ENCODE measurements at places on chromosomes 5 and 9.

DNA sequence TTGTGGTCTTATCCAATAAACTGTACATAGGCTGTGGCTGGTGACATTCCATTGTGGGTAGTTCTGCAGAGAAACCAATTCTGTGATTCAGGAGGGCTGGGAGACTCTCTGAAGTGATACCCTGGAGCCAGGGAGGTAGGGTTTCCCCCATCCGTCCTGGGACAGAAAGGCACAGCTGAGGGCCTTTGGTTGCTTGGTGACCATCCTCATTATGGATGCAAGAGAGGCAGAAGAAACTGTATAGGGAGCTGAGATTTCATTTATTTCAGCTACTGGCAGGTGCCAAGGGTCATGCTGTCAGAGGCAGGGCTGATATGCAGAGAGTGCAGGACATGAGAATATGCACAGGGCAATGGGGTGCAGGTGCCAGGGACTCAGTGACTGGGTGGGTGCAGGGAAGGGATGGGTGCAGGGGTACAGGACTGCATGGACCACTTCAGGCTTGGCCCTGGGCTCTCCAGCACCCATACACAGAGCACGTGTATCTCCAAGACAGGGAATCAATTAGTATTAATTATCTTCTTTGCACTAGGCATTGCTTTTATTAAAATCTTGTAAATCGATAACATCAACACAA, 236.5 kb downstream of the ICE1 start:
- DNase-seq, result no peak

DNA sequence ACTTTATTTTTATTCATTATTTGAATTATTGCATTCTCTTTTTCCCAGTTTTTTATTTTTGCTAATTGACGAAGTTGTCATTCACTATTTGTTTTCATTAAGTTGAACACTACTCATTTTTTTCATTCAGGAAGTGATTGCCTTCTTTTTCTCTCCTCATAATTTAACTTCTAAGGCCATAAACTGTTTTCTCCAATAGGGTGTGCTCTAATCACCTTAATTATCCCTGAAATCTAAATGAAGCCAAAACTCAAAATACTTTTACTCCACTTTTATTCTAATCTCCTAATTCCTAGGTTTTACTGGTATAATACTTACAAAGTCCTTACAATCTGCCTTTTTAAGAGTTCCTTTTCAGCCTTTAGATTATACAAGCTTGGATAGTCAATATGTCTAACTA, 2.9 kb upstream of the OR13C2 start:
- no peak for DNase-seq

- no peak for DNase-seq
Observed at GRCh38 chr5:82246960-82247574, 31.1 kb downstream of the RPS23 start.

- DNase-seq, result no peak
Observed at GRCh38 chr9:123246534-123246933, 21.9 kb downstream of the STRBP start.

- no peak for DNase-seq
Observed at GRCh38 chr5:127311349-127311748, 20.8 kb downstream of the MEGF10 start.

DNA sequence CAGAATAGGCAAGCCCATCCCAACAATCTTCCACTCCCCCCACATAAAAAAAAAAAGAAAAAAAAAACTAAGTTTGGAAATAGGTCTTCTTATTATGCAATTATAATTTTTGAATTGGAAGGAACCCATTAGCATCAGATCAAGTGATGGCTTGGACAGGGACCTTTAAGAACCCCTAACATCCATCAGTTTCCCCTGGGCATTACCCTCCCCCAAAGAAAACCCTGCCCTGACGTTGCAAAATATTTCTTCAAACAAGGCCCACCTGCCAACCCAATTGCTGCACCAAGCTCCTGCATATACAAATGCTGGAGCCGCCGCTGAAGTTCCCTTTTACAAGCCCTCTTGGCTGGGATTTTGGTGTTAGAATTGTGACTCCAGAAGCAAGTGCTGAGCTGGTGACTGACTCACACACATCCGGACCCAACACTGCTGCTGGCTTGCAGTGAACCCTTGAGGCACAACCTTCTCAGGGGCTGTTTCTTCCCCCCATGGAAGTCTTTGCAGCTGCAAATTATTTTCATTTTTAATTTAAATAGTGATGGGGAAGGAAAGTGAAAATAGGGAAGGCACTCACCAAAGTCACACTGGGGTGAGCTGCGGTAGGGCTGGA, 56.1 kb upstream of the AFAP1L1 start:
- DNase-seq, result no peak

DNA sequence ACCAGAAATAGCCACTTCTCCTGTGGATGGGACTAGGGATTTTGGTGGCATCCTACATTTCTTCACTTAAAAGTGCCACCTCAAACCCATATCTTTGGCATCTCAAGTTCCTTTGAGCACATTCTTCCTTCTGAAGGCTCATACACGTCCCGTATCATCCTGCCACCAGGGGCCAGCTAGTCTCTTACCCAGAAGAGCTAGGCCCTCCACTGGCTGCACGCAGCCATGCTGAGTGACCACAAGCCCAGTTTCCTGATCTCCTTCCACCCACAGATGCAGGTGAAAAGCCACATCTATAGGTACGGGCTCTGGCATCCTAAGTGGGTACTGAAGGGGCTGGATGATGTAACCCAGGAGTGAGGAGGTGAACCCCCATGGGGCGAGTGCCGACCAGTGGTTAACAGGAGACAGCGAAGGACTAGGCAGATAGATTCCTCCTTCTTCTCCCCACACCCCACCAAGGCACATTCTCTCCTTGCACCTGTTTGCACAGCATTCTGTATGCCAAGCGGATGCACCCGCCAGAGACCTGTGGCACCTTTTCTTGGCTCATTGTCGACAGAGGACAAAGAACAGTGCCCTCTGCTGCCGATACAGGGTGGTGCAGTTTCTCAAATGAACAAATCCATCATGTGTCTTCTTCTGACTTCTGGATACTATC, 14.4 kb upstream of the SCGB3A1 start:
- no peak for DNase-seq

DNA sequence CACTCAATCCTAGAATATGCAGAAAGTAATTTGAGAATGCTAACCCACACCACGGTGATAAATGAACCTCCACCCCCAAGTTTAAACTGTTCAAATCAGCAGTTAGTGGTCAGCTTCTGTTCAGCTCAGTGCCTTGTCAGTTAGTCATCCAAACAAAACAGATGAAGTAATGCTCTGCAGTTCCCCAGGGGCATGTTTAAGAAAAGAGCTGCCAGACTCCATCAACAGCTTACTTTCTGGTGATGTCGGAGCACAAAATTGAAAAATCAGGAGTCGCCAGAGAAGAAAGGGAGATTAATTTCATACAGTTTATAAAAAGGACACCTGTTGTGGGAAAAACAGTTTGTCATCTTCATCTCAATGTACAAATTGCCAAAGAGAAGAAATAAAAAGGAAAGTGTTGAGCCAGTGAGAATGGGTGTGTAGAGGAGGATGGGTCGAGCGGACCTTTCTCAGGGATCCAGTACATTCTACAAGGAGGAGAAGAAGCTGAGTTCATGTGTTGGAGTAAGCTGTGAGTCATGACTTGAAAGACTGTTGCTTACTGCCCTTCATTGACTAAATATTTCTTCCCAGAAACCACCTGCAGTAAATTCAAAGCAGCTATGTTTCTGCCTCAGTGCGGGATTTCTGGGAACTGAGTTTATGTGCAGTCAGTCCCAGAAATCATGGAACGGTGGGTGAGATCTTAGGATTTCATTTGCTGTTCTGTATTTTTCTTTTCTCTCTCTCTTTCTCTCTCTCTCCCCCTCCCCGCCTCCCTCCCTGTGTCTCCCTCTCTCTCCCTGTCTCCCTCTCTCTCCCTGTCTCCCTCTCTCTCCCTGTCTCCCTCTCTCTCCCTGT, 13.7 kb downstream of the TRIO start:
- peak; percentile 22 for DNase-seq

DNA sequence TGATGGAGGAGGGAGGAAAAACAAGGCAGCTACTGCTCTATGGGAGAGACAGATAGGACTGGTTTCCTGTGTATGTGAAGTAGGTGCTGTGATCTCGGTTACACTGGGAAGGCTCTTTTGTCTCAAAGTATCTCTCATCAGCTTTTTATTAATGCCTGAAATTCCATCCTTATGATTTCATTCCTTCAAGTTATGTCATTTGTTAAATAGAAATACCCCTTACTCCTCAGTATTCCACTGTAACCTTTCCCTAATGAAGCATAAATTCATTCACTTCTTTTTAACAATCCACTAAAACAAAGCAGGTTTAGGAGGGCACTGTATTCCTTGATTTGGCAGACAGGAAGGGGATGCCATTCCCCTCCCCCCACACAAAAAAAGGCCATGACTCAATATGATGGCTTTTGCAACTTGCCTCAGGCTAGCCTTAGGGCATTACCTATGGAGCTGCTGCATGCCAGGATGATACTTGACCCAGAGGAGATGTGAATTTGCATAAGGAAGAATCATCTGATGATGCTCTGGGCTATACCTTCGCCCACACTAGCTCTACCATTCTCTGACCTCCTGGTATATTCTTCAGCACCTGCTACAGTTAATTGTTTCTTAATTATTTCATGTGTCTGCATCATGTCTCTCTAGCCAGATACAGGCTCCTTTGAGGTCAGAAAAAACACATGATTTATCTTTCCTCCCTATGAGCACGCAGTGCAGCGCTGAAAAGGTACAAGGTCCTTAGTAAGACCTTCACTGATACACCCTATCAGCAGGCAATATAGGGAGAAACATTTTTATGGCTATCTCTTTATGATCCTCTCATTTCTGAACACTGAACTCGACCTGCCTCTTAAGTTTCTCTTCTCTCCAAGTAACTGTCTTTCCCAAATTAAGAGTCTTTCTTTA, 26.3 kb downstream of the NR3C1 start:
- no peak for DNase-seq

DNA sequence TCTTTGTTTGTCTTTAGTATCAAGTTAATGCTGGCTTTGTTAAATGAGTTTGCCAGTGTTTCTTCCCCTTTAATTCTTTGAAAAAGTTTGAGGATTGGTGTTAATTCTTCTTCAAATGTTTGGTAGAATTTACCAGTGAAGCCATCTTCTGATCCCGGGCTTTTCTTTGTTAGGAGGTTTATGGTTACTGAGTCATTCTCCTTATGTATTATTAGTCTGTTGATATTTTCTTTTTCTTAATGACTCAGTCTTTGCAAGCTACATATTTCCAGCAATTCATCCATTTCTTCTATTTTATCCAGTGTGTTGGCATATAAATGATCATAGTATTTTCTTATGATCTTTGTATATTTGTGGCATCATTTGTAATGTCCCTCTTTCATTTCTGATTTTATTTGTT, 74.5 kb upstream of the SPINK5 start:
- DNase-seq, result no peak

GRCh38 chr9:26459959-26460358, 432.6 kb downstream of the CAAP1 start:
- DNase-seq, result no peak

DNA sequence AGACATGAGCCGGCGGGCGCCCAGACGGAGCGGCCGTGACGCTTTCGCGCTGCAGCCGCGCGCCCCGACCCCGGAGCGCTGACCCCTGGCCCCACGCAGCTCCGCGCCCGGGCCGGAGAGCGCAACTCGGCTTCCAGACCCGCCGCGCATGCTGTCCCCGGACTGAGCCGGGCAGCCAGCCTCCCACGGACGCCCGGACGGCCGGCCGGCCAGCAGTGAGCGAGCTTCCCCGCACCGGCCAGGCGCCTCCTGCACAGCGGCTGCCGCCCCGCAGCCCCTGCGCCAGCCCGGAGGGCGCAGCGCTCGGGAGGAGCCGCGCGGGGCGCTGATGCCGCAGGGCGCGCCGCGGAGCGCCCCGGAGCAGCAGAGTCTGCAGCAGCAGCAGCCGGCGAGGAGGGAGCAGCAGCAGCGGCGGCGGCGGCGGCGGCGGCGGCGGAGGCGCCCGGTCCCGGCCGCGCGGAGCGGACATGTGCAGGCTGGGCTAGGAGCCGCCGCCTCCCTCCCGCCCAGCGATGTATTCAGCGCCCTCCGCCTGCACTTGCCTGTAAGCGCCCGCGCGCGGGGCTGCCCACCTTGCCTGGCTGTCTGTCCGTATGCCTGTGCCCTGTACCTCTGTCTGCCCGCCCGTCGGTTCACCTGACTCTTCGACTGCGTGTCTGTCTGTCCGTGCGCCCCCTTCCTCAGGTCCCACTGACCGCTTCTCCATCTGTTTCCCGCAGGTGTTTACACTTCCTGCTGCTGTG, 412 bp downstream of the FGF18 start:
- no peak for DNase-seq

DNA sequence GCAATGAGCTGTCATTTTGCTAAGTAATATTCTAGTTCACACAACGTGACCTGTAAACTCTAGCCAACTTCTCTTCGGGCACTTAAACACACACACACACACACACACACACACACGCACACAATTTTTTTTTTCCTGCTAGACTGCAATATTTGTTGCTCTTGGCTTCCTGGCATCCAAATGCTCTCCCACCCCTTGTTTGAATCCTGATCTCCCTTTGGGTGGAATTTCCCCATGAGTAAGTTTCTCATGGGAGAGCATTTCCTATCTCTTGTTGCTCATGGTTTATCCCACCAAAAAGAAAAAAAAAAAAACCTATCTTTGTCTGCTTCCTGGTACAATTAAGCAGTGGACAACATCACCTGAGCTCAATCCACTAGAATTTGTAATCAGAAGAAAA, 54.7 kb upstream of the TSLP start:
- DNase-seq, result no peak

Data from DMS79 (cell line).